Heart left ventricle (tissue), 16 donors: ENCODE measurements at places on chromosomes 6 and 20. TPM values are rescaled to one million over a fixed set of nuclear protein-coding genes. Genes with fewer than 3 reads are reported as not detected.

DNA sequence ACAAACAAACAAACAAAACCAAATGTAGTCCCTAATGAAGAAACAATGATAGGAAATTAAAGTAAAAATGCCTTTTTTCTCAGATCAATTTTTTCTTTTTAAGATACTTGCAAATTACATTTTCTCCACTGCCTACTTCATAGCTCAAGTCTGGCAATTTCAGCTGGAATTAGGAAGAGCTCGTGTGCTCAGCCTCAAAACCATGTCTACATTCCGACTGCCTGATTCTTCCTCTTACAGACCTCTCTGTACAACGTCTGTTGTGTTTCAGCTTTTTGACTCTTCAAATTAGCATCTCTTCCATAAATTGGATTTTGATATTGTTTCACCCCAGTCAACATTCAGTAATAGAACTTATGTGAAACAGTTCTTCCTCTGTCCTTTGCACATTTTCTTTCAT is 9.3 kb upstream of the EDN1 start:
- H3K4me3 ChIP-seq: no peak overlapping the region
- H3K4me1 ChIP-seq: no peaks in the 10 kb centered on the region
- H3K27ac ChIP-seq: no peak overlapping the region
- DNase-seq: no peak
- no peaks in the 10 kb centered on the region for H3K36me3 ChIP-seq

DNA sequence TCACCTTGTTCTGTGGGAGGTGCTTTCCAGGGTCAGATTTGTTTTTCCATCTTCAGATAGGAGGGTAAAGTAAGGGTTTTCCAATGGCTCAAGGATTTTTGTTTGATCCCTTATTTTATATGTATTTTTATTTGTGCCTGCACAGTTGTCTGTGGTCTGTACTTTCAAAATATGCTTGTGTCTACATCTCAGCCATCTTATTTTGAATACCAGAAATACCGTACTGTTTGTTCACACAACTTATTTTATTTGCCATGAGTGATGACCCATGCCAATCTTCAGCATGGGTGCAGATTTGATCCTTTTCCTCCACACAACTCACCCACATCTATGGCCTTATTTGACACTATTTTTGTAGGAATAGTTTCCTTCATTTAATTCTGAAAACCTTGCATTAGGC is 72.2 kb upstream of the PTCHD4 start:
- no peaks in the 10 kb centered on the region for H3K36me3 ChIP-seq
- no peaks in the 10 kb centered on the region for H3K4me1 ChIP-seq
- no peak overlapping the region for H3K4me3 ChIP-seq
- no peak overlapping the region for H3K27ac ChIP-seq

GRCh38 chr6:123480986-123481385 is 155.8 kb downstream of the TRDN start:
- no peaks in the 10 kb centered on the region for H3K27me3 ChIP-seq
- no peak overlapping the region for H3K27ac ChIP-seq
- H3K36me3 ChIP-seq: no peaks in the 10 kb centered on the region
- DNase-seq: no peak
- H3K4me1 ChIP-seq: no peaks in the 10 kb centered on the region

DNA sequence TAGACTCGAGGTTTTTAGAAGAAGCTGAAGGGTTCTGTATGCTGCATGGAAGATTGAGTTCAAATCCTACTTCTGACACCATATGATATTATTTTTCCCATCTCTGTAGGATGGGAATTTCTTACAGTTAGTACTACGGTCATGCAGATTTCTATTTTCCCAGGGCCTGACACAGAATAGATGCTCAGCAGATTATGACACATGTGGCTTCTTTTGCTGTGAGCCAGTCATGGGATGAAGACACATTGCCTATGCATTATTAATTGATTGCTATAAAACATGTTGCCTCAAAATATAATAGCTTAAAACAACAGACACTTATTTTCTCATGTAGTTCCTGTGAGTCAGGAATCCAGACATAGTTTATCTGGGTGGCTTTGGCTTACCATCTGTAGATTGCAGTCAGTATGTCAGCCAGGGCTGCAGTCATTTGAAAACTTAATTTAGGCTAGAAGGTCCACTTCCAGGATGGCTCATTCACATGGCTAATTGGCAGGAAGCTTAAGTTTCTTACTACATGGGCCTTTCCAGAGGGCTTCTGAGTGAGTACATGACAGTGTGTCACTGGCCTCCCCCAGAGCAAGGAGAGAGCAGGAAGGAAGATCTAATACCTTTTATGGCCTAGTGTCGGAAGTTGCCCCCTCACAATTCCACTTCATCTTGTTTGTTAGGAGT is 29.5 kb downstream of the TOP1 start:
- no peak overlapping the region for H3K4me3 ChIP-seq
- peaks cover 9% of the 10 kb centered on the region for H3K4me1 ChIP-seq
- H3K27me3 ChIP-seq: no peaks in the 10 kb centered on the region

GRCh38 chr6:135498185-135498841 is 773 bp upstream of the AHI1 start:
- H3K36me3 ChIP-seq: no peaks in the 10 kb centered on the region
- peak overlapping the region; percentile 94 for H3K27ac ChIP-seq
- peak; percentile 65 for DNase-seq
- no peaks in the 10 kb centered on the region for H3K27me3 ChIP-seq

DNA sequence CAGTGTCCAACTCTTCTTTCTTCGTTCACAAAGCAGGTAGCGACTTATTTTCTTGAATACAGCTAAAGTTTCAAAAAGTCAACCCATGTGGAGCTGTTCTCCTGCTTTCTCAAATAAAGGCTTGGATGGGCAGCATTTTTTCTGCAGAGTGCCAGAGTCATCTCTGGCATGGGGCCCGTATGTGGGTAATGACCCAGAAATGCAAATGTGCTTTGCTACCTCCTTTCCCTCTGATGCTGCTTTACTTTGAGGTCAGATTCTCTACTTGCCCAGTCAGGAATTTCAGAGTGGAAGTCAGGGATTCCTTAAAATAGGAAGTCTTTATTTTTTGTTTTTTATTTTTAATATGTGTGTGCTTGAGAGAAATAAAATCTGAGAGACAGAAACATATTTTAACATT is 4.9 kb downstream of the NKAIN2 start:
- H3K27ac ChIP-seq: no peak overlapping the region
- no peaks in the 10 kb centered on the region for H3K4me1 ChIP-seq
- no peak for DNase-seq
- H3K36me3 ChIP-seq: no peaks in the 10 kb centered on the region
- no peak overlapping the region for H3K4me3 ChIP-seq

DNA sequence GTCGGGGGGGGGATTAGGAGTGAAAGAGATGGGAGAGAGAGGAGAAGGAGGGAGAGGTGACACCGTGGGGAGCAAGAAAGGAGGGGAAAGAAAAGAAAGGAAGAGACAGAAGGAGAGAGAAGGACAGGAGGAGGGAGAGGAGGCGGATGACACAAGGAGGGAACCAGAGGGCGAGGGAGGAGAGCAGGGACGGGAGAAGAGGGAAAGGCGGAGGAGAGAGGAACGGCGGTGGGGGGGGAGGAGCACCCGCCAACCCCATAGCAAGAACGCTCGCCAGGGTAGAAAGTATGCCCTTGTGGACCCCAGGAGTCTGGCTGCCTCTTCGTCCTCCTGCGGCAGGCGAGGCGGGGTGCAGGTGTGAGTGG is 4.5 kb upstream of the INSM1 start:
- no peak for DNase-seq
- peaks cover 3% of the 10 kb centered on the region for H3K4me1 ChIP-seq
- no peak overlapping the region for H3K27ac ChIP-seq
- H3K36me3 ChIP-seq: no peaks in the 10 kb centered on the region

GRCh38 chr6:21137700-21138335 is 455.7 kb upstream of the SOX4 start:
- no peak overlapping the region for H3K4me3 ChIP-seq
- H3K36me3 ChIP-seq: no peaks in the 10 kb centered on the region
- no peaks in the 10 kb centered on the region for H3K27me3 ChIP-seq
- no peaks in the 10 kb centered on the region for H3K4me1 ChIP-seq
- no peak for DNase-seq
- no peak overlapping the region for H3K27ac ChIP-seq

- H3K4me3 ChIP-seq: no peak overlapping the region
- H3K36me3 ChIP-seq: no peaks in the 10 kb centered on the region
- H3K27ac ChIP-seq: no peak overlapping the region
Measured at GRCh38 chr6:21327326-21328112, 266.0 kb upstream of the SOX4 start.

The HTR1E gene
- not detected for total RNA-seq
